Activated T-helper 1 cell treated with anti-CD3 and anti-CD28 coated beads, Interleukin-2, amount 50 U/mL, for 16 hours (primary cell): ENCODE measurements at places on chromosomes 12 and 14.

- no peak for DNase-seq
Observed at GRCh38 chr14:98489115-98489514, 782.9 kb downstream of the BCL11B start.

DNA sequence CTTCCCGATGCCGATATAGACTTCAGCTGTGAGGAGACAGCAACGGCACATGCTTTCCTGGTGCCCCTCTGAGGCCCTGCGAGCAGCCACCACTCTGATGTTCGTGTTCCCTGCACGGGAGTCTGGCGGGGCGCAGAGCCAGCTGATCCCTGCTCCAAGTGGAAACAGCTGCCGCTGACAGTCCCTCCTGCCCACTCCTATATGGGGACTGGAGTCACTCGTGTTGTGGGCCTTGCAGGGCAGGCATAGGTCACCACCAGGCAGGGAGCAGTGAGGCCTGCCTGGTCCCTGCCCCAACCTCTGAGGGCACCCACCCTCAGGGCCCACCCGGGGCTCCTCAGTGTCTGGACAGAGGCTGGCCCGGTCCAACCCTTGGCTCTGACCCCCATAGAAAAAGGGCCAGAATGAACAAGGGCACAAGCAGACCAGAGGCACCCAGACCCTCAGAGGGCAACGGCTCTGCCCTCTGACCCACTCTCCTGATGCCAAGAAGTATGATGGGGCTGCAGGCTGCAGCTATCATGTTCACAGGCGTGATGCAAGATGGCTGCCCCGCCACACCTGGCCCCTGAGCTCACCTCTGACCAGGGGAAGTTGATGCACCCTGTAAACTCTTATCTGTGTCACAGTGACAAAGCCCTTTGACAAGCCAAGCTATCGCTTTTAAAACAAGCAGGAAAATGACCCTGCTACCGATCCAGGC is 181.6 kb downstream of the CALM1 start:
- no peak for DNase-seq

DNA sequence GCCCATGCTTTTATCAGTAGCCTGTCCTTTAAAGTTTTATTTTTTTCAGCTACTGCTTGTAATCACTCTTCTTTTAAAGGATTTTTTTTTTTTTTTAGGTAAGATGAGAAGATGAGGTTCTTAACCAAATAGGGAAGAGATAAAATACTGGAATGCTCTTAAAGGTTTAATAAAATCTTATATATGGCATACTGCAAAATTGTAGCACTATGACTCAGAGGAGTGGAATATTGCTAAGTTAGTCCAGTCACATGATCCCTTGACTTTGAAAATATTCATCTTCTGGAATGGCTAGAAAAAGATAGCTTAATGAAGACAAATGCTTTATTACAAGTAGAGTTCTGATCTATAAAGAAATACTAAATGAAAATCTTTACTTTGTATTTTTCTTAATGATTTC is 116.6 kb downstream of the NAV3 start:
- no peak for DNase-seq

DNA sequence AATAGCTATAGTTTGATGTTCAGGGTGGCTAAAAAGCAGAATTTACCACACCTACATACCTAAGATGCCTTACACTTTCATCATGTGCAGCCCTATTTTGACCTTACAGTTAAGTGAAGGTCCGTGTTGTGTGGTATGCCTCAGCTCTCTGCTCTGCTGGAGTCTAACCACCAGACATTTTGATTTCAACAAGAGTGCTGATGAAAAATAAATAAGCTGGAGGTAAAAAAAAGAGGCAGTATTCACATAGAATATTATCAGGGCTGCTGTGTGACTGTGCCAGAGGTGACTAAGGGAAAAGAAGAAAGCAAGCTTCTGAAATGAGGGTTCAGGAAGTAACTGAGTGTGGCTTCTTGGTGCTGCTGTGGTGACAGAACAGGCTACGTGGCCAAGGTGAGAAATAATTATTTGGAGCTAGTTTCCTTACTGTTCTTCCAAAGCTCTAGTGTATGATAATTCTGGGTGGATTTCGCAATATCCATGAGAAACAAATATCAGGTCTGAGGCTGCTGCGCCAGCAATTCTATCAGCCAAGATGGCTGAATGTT is 188.8 kb downstream of the STXBP6 start:
- DNase-seq = no peak

DNA sequence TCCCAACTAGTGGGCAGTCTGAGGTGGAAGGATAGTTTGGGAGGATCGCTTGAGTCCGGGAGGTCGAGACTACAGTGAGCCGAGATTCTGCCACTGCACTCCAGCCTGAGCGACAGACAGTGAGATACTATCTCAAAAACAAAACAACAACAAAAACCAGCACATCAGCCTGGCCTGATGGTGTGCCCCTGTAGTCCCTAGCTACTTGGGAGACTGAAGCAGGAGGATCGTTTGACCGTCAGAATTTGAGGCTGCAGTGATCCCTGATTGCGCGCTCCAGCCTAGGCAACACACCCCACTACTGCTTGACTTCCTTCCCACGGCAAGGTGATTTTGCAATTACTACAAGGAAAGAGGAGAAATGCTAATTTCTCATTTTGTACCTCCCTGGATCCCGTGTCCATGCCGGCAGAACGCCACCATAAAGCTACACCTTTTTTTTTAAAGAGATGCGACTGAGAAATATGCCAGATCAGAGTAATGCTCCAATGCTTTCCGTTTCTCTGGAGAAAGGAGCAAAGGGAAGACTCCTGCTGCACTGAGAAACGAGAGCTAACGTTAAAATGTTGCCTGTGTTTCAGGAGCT is 672 bp upstream of the SCFD1 start:
- DNase-seq = no peak

- no peak for DNase-seq
Observed at GRCh38 chr12:66275040-66275439, 27.3 kb upstream of the HELB start.

DNA sequence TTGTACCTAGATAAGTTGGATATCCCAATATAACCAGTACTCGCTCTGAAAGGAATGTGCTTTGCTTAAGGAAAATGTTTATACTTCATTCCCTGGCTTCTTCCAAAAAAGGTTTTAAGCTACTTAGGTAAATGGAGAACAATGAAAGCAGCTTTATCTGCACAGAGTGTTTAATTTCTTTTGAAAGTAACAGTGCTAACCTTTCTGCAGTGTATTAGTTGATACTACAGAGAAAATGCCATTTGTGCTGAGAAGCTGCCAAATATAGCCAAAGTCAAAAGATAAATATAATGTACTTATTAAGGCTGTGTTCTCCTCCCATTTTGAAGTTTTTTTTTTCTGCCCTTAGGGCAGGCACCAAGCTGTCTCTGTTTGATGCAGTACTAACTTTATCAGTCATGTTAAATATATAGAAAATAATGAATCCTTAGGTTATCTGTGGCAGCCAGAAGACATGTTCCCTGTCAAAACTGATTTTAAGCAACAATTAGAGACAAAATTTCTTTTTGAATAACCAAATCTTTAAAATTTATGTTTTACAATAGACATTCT is 145.4 kb upstream of the KITLG start:
- no peak for DNase-seq

DNA sequence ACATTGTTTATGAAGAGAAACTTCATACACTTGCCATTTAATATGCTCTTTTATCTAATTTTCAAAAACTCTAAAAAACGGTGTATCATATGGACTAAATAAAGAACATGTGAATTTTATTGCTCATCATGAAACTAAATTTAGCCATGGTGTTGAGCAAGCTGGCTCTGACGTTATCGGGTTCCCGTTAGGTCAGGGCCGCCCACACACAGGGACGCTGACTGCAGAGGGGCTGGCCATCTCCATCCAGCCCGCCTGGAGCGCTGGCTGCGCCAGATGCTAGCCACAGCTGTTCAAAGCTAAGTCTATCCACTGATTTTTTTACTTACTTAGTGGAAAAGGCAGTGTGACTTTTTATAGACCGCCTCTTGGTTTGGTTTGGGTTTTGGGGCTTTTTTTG is 36.5 kb upstream of the DYNC1H1 start:
- DNase-seq = no peak
